ENCODE measurements at places on chromosomes 2 and 18.

- H3K4me3 ChIP-seq, result no peak overlapping the region
- no peaks in the 10 kb centered on the region for H3K36me3 ChIP-seq
- no peak for DNase-seq
- H3K4me1 ChIP-seq, result no peaks in the 10 kb centered on the region
- H3K27me3 ChIP-seq, result no peaks in the 10 kb centered on the region
Observed at GRCh38 chr18:41034413-41034812, 920.6 kb upstream of the PIK3C3 start.

DNA sequence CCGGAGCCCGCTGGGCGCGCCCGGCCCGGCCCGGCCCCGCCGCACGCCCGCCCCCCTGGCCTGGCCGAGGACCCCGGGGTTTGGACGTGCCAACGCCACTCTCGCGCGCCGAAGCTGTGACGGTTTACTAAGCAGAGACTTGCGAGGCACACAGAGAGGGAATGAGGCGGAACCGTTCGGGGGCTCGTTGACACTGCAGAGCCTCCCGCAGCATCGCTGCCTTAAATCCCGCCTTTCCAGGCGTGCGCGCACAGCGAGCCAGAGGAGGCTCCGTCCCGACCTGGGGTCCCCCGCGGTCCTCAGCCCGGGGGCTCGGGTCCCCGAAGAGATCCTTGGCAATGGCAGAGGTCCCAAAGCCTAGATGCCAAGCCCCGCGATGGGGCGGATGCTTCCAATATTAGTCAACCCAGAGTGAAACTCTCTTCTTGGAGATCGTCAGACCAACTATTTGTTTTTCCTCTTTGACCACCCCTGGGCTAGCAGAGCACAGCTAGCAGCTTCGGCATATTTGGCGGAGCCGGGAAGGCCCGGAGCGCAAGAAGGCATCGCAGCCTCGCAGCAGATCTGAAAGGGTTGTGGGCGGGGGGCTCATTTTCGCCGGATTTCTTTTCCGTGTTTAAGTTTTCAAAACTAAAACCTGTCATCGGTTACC, at the start of gene ZNF385B:
ZNF385B (minus strand) TSS at position 197 of the 652 bp plus-strand sequence.
- peak within 1 kb of the TSS; percentile 82 for H3K27ac ChIP-seq
- H3K4me1 ChIP-seq, result peaks cover 30% of the 10 kb centered on the region
- DNase-seq, result no peak

GRCh38 chr2:138787053-138787666, 7.0 kb upstream of the NXPH2 start:
- H3K36me3 ChIP-seq, result no peaks in the 10 kb centered on the region
- DNase-seq, result no peak
- no peak overlapping the region for H3K27ac ChIP-seq
- H3K27me3 ChIP-seq, result no peaks in the 10 kb centered on the region
- H3K4me1 ChIP-seq, result no peaks in the 10 kb centered on the region
- no peak overlapping the region for H3K4me3 ChIP-seq

DNA sequence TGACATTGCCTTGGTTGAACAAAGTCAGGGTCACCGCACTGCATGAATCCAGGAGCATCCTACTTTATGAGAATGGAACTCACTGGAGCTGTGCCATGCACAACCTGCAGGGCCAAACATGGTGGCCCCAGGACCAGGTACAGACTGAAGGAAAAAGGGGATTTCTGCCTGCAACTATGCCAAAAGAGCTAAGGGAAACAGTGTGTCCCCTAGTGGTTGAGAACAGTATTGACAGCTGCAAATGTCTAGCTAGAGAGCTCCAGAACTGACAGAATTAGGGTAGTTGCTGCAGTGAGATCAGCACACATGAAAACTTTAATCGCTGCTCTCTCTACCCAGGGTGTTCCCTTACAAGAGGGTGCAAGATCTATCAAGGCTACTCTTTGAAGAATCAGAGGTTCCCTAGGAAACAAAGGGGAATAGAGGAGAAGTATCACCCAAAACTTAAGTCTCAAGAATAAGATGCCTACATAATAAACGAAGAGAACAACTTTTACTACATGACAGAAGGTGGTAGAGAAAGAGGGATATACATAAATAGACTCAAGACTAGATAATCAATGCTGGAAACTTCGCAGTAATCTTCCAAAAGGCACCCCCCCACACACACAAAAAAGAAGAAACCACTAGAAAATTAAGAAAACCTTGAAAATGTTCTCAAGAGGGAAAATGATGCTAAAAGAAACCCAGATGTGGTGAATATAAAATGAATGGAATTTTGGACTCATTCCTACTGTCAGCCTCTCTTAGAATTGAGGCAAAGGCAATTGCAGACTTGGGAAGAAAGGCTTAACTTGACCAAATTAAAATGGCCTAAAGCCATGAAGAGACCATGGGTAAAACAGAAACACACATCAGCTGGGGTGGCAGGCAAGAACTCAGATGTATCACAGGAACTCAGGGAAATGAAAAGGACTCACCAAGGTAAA, 43.6 kb upstream of the IHH start:
- peaks cover 7% of the 10 kb centered on the region for H3K4me1 ChIP-seq
- no peaks in the 10 kb centered on the region for H3K36me3 ChIP-seq
- no peak overlapping the region for H3K4me3 ChIP-seq
- DNase-seq, result no peak
- no peak overlapping the region for H3K27ac ChIP-seq
- no peaks in the 10 kb centered on the region for H3K27me3 ChIP-seq

GRCh38 chr2:241514553-241514952, 6.2 kb upstream of the STK25 start:
- DNase-seq, result no peak
- H3K4me1 ChIP-seq, result peaks cover 7% of the 10 kb centered on the region
- no peaks in the 10 kb centered on the region for H3K36me3 ChIP-seq
- no peaks in the 10 kb centered on the region for H3K27me3 ChIP-seq
- H3K27ac ChIP-seq, result no peak overlapping the region

- H3K4me3 ChIP-seq, result no peak overlapping the region
- no peaks in the 10 kb centered on the region for H3K4me1 ChIP-seq
- no peaks in the 10 kb centered on the region for H3K36me3 ChIP-seq
- H3K27me3 ChIP-seq, result no peaks in the 10 kb centered on the region
- H3K27ac ChIP-seq, result no peak overlapping the region
- DNase-seq, result no peak
Observed at GRCh38 chr2:173854840-173855239, 110.3 kb downstream of the SP3 start.

DNA sequence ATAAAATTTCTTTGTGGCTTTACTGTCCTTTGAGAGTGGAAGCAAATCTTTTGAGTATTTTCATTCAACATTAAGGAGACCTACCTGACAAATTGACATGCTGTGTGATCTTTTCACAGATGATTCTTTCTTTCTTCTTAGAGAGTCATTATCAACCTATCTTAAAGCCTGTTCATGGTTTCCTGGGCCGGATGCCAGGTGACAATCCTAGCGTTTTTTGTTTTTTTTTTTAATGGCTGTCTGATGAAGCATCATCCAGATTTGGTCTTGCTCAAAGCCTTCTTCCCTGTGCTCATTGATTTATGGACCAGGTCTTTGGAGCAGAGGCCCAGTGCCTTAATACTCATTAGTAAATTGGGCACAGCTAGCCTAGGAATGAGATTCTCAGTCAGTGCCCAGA, 9.8 kb upstream of the MGAT5 start:
- no peak overlapping the region for H3K4me3 ChIP-seq
- no peak for DNase-seq
- no peaks in the 10 kb centered on the region for H3K27me3 ChIP-seq
- peaks cover 25% of the 10 kb centered on the region for H3K4me1 ChIP-seq
- H3K36me3 ChIP-seq, result no peaks in the 10 kb centered on the region

DNA sequence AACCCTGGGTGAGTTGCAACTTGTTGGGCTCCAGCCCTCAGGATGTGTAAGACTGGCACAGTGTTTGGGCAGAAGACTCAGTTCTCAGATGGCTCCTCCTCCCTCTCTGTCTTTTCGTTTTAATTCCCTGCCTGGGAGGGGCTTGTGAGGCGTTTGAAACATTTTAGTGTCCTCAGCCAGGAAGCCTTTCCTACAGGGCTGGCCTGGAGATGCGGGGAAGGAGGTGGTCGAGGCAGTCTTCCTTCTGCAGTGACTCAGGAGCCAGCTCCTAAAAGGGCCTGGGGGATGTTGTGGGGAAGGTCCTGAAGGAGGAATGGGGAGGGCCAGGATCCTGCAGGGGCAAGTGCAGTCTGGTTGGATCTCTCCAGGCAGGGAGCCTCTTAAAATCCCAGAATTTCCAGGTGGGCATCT, 22.1 kb upstream of the IGFBP5 start:
- no peak overlapping the region for H3K27ac ChIP-seq
- H3K27me3 ChIP-seq, result no peaks in the 10 kb centered on the region

DNA sequence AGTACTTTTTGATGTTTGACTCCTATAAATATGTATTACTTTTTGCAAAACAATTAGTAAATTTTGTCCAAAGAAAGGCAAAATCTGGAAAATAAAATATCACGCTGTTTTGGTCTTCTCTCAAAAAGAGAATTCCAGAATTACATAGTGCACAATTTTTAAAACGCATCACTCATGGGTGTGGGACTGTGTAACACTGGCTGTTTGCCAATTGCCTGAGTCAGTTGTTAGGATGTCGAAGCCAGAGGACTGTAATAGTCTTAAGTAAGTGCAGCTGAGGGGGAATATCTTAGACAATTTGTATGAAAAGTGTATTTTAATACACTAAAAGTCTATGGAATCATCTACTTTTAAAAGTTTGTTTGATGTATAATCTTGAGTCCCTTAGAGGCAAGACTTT, 24.1 kb upstream of the EPHA4 start:
- no peak overlapping the region for H3K27ac ChIP-seq
- no peaks in the 10 kb centered on the region for H3K27me3 ChIP-seq
- no peak overlapping the region for H3K4me3 ChIP-seq
- DNase-seq, result no peak
- no peaks in the 10 kb centered on the region for H3K36me3 ChIP-seq

DNA sequence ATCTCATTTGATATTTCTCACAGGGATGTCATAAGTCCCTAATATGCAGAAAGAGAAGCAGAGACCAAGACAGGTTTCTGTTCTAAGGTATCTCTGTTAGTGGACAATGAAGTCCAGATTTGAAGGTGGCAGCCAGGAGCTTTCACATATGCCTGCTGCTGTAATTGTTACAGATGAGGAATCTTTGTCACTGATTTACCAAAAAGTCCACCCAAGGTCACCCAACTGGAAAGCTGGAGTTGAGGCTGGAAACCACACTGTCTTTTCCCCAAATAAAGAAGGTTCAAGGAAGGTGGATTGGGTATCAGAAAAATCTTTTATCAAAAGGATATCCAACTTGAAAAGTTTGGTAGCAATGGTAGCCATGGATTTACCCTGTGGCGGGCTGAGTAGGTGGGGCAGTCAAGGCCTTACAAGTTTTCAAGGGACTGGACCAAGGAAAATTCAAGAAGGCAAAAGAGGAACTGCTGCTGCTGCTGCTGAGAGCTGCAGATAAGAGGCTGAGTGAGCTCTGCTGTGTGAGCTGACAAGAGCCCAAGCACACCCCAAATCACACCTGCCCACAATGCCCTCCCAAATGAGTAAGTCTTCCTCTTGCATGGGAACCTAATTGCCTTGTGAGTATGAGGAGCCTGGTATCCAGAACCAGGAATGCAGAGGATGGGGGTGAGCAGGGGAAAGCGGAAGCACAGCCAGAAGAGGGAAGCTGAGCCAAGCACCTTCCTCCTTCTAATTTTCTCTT, 241.2 kb downstream of the ANAPC1 start:
- no peaks in the 10 kb centered on the region for H3K36me3 ChIP-seq
- no peaks in the 10 kb centered on the region for H3K27me3 ChIP-seq
- no peaks in the 10 kb centered on the region for H3K4me1 ChIP-seq

DNA sequence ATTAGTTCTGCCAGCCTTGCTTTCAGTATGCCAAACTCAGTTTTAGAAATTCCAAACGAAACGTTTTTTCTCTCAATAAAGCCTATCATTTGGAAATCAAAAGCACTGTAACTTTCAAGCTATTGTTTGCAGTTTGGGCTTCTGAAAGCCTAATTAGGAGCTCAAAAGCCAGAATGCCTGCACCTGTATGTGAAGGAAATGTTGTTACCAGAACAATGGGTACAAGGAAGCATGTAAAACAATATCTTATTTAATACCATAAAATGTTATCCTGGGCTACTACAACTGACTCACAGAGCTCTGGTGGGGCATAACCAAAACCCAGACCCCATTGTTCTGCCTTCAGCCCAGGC, 12.6 kb upstream of the GULP1 start:
- no peak overlapping the region for H3K4me3 ChIP-seq
- no peaks in the 10 kb centered on the region for H3K4me1 ChIP-seq
- no peaks in the 10 kb centered on the region for H3K36me3 ChIP-seq
- no peaks in the 10 kb centered on the region for H3K27me3 ChIP-seq

- no peaks in the 10 kb centered on the region for H3K36me3 ChIP-seq
- no peaks in the 10 kb centered on the region for H3K27me3 ChIP-seq
- H3K4me1 ChIP-seq, result no peaks in the 10 kb centered on the region
- DNase-seq, result no peak
- H3K27ac ChIP-seq, result no peak overlapping the region
- no peak overlapping the region for H3K4me3 ChIP-seq
Observed at GRCh38 chr18:29361843-29362242, 1184.9 kb upstream of the CDH2 start.

DNA sequence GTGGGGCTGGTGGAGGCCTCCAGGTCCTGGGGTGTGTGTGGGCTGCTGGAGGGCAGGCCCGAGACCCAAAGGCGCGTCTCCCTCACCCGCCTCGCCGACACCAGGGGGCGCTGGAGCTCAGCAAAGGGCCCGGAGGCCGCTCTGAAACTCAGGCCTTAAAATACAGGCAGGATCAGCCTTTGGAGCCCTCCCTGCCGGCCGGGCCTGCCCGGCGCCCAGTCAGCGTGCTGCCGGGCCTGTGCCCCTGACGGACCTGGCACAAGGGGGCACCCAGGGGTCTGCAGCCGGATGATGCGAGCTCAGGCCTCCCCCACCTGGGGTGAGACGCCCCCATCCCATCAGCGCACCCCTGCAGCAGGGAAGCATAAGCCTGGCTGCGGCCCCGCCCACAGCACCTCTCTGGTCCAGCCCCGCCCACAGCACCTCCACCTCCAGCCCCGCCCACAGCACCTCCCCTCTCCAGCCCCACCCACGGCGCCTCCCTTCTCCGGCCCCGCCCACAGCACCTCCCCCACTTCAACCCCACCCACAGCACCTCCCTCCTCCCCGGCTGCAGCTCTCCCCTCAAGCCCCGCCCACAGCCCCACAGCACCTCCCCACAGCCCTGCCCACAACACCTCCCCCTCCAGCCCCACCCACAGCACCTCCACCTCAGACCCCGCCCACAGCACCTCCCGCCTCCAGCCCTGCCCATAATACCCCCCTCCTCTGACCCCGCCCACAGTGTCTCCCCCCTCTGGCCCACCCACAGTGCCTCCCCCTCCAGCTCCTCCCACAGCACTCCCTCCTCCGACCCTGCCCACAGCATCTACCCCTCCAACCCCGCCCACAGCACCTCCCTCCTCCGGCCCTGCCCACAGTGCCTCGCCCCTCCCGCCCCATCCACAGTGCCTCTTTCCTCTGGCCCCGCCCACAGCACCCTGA, 92.8 kb upstream of the OTOS start:
- peaks cover 37% of the 10 kb centered on the region for H3K4me1 ChIP-seq
- H3K27ac ChIP-seq, result peak overlapping the region; percentile 74
- no peaks in the 10 kb centered on the region for H3K36me3 ChIP-seq

DNA sequence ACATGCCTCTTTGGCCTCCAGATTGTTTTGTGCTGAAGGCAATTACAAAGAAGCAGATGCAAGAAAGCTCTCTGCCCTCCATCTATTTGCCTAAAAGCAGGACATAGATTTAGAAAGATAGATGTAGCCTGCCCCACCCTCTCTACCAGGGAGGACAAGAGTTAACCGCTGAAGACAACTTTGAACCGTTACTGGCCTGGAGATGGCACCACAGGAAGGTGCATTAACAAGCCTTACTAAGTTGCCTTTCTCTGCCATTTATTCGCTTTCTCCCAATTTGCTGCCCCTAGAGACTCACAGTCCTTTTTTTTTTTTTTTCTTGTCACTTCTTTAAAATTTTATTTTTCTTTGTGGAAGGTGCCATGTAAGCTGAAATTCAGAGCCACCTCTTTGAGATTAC, 28.8 kb upstream of the RMDN2 start:
- no peak for DNase-seq
- H3K4me3 ChIP-seq, result no peak overlapping the region
- no peaks in the 10 kb centered on the region for H3K27me3 ChIP-seq
- H3K27ac ChIP-seq, result no peak overlapping the region
